Muscle of arm (tissue), 14 donors: ENCODE measurements at places on chromosomes 11 and 22. TPM values are rescaled to one million over a fixed set of nuclear protein-coding genes. Genes with fewer than 3 reads are reported as not detected.

DNA sequence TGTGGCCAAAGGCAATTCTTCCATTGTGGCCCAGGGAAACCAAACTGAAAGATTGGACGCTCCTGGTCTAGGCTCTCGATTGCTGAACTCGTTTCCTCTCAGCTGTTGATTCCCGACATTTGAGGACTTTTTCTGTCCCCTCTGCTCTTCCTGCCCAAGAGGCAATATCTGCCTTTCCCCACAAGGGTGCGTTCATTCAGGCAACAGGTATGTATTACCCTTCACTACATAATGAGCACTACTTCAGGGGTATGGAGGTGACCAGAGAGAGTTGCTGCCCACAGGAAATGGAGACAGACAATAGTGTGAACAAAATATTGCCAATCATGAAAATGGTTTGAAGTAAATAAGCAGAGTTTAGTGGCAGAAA is 8.2 kb downstream of the PTH start:
- DNase-seq, result no peak

GRCh38 chr11:1197431-1197885 is 25.4 kb upstream of the MUC5B start:
- DNase-seq, result no peak

- no peak for DNase-seq
Measured at GRCh38 chr11:89536926-89537325, 45.8 kb upstream of the NOX4 start.

DNA sequence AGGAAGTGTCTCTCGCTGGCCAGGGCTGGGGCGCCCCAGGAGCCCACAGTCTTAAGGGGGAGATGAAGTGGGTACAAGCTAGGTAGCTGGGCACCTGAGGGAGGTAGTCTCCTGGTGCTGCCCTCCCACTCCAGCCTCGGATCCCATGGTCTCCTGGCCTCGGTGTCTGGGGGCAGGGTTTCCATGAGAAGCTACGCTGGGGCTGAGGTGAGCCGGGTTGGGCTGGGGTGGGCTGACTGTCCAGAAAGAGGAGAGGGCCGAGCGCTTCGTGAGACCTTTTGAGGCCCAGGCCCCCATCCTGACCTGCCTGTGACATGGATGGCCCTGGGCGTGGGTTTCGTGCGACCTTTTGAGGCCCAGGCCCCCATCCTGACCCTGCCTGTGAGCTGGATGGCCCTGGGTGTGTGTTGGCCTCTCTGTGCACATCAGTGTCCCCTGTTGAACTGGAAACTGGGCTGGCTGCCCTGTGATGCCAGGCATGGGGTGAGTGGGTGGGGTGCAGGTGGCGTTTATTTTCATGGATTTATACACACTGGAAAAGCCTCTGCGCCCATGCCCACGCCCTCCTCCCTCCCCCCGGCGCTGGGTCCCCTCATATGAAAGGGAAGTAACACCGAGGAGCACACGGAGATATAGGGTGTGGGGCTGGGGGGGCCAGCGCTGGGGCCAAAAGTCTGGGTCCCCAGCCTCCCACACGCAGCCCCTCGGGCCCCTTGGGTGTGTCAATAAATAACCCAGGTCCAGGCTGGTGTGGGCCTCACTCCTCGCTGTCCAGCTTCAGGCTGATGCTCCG is 8.6 kb downstream of the AIP start:
- no peak for DNase-seq

- no peak for DNase-seq
Measured at GRCh38 chr11:18748766-18749365, 22.9 kb upstream of the IGSF22 start.

DNA sequence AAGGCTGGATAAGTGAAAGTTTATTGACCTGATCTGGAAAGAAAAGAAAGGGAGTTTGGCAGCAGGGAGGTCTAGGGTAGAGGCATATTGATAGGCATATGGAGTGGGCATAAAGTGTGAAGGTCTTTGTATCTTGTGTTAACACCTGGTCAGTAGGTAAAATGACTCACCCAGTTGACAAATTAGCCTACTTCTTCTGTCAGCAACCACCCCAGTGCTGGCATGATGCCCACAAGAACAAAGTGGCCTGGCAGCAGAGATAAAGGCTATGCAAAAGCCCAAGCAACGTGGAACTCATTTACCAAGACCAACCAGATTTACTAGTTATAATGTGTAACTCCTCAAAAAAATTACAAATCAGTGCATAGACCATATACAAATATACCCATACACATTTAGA is 4.9 kb downstream of the OR10A3 start:
- DNase-seq, result no peak

- DNase-seq, result peak; percentile 14
Measured at GRCh38 chr11:92211576-92212167, 12.9 kb upstream of the FAT3 start.

DNA sequence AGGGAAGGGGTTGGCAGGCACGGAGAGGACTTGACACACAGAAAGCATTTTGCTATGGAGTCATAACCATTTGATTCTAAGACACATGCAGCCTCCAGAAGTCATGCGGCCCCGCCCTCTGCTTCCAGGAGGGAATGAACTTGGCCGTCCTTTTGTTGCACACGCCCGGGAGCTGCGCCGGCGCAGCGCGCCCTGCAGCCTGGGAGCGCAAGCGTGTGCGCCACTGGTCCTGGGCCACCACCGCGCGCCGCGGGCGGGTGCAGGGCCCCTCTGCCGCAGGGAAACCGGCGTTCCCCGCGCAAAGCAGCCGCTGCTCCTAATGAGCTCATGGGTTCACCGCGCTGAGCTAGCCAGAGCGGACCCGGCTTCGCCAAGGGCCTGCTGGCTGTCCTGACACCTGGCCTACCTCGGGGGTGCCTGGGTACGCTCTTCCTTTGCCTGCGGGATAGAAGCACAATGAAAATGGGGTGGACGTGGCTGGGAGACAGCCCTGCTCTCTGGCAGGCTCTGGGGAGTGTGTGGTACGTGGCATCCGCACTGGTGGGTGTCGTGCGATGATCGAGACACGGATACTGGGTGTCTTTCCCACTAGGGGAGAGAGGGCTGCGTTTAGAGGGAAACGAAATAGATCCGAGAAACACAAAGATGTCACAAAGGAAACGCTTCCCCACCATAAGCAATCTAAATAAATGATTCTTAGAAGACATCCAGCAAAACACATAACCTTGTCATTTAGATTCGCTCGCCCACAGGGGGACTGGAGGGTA is 669 bp downstream of the MICAL3 start:
- DNase-seq, result peak; percentile 82

DNA sequence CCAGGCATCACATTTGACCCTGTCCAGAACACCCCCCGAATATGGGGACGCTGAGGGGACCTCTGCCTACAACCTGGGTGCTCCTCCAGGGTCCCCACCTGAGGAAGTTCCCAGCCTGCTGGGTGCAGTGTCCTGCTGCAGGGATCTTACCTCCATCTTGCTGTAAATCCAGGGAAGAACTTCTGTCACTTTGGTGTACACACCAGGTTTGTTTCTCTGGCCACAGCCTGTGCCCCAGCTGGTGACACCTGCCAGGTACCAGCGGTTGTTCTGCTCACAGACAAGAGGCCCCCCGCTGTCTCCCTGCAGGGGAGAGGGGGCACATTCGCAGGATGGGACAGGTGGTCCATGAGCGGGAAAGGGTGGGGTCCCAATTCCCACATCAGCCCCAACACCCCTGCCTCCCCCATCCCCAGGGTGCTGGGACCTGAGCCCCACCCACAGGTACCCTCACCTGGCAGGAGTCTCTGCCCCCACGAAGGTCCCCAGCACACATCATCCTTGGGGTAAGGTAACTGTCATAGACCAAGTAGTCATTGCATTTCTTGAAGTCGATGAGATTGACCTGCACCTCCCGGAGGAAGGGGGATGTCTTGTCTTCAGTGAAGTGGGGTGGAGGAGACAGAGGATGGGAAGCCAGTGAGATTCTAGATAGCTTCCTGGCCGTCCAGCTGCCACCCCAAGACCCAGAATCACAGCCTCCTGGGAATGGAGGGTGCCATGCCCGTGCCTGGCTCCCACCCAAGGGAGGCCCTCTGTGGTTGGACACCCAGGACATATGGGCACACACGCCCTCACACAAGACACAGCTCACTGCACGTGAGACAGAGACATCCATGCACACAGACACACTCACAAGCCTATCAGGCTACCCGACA is 25.5 kb downstream of the TMPRSS13 start:
- DNase-seq, result no peak

GRCh38 chr11:81420668-81421250 is 1312.9 kb downstream of the FAM181B start:
- no peak for DNase-seq

DNA sequence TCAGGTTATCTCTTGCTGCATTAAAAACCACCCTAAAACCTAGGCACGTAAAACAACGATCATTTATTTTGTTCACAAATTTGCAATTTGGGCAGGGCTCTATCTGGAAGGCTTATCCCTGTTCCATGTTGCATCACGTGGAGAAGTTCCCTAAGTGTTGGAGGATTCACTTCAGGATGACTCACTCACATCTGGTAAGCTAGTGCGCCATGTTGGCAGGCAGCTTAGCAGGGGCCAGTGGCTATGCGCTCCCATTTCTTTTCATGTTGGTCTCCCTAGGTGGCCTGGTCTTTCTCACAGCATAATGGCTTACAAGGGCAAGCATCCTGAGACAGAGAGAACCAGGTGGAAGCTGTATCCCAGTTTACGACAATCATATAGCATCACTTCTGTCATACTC is 226.8 kb downstream of the BLID start:
- DNase-seq, result no peak

GRCh38 chr22:43370036-43370435 is 26.9 kb upstream of the SCUBE1 start:
- DNase-seq, result no peak

DNA sequence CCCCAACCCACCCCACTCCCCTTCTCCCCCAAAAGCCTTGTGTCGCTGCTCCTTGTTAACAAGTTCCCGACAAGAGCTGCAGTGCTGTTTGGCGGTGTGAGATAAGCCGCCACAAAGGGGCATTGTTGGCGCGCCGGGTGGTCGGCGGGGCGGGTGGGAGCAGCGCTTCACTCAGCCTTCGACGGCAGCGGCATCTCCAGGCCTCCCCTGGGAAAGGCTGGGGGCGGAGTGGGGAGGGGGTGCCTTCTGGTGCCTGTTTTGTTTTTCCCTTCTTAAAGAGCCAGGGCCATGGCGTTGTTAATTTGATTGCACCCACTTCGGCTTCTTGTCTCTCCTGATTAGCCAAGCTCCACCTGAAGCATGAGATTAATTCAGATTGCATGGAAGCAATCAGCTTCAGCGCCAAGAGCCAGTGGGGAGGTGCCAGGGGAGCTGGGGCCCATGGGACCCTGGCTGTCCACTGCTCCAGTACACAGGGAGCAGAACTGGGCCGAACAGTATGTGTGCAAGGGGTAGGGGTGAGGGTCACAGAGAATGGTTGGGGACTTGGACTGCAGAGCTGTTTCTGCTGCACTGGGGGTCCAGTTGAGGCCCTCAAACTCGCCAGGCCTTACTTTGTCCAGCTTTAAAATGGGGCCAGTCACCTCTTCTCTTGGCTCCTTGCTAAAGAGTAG is 165.1 kb downstream of the CEP164 start:
- DNase-seq, result no peak

DNA sequence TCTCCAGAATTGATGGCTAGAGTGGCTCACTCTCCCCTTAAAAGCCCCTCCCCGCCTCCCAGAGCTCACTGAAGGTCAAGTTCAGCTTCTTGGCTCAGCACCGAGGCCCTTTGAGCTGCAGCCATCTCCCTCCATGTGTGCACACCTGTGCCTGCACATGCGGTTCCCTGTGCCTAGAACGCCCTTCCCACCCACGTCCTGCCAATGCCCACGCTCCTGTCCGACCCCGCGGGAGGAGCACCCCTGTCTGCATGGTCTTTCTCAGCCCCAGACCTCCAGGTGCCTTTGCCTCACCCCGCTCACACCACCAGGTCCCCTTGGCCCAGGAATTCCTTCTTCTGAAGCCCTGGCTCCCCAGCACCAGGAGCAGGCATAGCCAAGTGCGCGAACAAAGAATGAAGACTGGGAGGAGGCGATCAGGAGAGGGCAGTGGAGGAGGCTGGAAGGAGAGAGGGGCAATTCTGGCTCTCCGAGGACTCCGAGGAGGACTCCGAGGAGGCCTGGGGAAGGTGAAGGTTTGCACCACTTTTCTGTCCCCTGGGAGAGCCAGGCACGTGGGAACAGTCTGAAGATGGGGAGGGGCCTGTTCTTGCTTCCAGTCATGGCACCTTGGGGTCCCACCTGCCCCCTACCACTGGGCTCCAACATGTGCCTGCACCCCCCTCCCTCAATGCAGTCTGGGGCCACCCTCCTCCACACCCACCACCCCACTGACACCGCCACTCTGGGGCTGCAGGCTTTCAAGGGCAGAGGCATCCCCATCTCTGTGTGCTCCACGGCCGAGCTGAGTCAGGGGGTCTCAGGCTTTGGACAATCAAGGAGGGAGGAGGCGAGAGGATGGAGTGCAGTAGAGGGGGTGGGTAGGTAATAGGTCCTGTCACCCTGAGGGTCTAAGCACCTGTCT is 17.7 kb downstream of the IGF2 start:
- no peak for DNase-seq

GRCh38 chr11:123568367-123568870 is 86.0 kb downstream of the SCN3B start:
- DNase-seq, result no peak

DNA sequence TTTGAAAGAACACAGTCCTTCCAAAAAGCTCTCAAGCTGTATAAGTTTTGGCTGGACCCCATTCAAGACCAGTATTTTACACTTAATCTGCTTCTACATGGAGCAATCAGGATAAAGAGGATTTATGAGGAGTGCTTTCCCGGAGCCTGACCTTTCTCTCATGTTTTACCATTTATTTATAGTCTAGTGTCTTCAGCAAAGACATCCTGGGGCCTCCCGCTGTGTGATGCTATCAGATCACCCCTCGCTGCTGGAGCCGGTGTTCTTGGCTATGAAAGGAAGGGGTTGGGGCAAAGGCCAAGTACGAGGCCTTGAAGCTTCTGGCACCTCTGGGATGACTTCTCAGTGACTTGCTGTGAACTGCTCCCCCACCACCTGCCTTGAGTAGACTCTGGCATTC is 189.6 kb downstream of the ADAMTS15 start:
- DNase-seq, result no peak

GRCh38 chr11:94825481-94825880 is 57.3 kb downstream of the AMOTL1 start:
- DNase-seq, result no peak

GRCh38 chr22:26367402-26368245 is 61.4 kb upstream of the ASPHD2 start:
- peak; percentile 32 for DNase-seq

DNA sequence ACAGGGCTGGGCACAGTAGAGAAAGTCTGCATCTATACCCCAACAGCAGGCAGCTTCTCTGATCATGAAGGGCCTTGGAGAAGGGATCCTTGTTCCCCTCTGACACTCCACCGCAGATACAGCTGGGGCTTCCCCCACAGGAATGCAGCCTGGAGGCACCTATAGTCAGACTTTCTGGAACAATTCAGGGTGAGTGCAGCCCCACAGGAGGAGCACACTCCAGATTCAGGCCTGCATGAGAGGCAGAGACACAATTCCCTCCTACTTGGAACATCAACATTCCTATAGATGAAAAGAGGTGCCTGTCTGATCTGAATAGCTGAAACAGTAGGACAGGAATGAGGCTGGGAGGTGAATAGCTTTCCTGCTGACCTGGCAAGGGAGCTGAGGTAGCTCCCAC is 1298.0 kb upstream of the CNTN5 start:
- no peak for DNase-seq

EIF4G2 gene
- polyA plus RNA-seq, result 1,103 TPM

CFAP300 gene
- not detected for polyA plus RNA-seq

GLB1L2 gene
- 0.79 TPM for polyA plus RNA-seq

FGF4 gene
- polyA plus RNA-seq, result 3.7 TPM

THRSP gene
- polyA plus RNA-seq, result not detected

APOA5 gene
- polyA plus RNA-seq, result not detected

CD6 gene
- not detected for polyA plus RNA-seq

F2 gene
- polyA plus RNA-seq, result not detected

TMEM135 gene
- 16.8 TPM for polyA plus RNA-seq

PRR33 gene
- not detected for polyA plus RNA-seq

BACE1-AS gene
- 12.1 TPM for polyA plus RNA-seq

NAV2 gene
- 56.4 TPM for polyA plus RNA-seq
